Adipocyte (in vitro differentiated cells): ENCODE measurements at places on chromosomes 16 and 17.

GRCh38 chr17:63190821-63191370, 224.9 kb downstream of the TANC2 start:
- DNase-seq, result no peak

DNA sequence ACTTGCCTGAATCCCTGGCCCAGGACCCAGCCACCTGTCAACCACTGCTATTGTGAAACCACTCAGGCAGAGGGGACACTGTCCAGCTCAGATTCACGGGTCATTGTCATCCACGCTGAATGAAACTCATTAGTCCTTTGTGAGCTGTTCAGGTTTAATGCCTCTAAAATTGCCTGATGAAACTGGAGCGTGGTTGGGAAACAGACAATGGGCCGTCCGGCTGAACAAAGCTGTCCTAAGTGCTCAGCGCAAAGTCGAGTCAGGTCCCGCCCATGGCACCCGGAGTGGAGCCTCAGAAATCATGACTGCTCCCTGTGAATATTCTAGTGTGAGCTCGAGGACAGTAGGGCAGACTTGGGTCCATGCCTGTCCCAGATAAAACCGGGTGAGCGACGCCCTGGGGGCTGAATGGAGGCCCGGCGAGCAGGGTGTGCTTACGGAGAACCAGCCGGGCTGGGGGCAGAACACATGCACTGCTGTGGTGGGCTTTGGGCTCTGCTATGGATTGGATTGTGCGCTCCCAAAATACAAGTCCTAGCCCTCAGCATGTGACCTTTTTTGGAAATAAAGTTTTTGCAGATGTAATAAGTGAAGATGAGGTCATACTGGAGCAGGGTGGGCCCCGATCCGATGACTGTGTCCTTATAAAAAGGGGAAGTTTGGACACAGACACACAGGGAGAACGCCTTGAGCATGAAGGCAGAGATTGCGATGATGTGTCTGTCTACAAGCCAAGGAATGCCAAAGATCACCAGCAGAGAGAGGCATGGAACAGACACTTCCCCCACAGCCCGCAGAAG, 12.9 kb upstream of the CMIP start:
- DNase-seq, result peak; percentile 62

DNA sequence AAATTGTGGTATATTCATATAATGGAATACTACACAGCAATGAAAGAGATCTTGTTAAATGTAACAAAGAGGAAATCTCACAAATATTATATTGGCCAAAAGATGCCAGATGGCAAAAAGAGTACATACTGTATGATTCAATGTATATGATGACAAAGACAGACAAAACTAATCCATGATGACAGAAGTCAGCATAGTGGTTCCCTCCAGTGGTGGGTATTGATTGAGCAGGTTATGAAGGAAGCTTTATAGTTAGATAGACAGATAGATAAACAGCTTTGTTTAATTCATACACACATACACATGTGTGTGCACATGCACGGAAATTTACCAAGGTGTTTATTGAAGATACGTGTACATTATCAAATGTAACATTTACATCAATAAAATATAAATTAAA, 74.4 kb upstream of the SMIM36 start:
- no peak for DNase-seq

GRCh38 chr17:83065660-83066542, 13.5 kb upstream of the METRNL start:
- DNase-seq, result no peak

- DNase-seq, result no peak
These were observed 183.2 kb upstream of the HSBP1 start for GRCh38 chr16:83624429-83625120.

DNA sequence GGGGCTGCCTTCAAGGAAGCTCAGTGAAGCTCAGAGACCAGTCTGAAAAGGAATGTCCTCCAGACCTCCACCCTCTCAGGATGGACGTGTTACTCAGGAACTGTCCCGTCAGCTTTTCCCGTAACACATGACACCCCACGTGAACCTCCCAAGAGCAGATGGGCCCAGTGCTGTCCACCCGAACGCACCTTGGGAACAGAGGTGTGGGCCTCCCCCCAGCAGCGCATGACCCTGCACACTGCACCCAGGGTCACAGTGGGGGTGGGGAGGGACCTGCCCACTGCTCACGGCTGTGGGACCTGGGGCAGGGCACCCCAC, 21.9 kb downstream of the SLC7A5 start:
- no peak for DNase-seq

DNA sequence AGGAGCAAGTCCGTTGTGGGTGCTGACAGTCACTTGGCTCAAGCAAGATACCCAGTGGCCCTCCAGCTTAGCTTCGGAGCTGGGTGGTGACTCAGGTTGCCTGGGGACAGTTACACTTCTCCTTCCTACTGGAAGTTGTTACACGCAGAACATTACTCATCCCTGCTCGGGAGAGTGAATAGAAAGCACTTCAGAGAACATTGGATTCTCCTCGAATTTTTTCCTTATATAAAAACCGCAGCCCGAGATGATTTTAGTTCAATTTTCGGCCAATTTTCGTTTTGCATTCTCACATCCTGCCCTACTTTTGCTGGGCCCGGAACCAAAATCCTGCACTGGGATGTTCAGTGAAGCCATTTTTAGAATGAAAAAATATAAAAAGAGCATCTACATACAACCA, 99.7 kb downstream of the ELAC2 start:
- peak; percentile 1 for DNase-seq

- DNase-seq, result no peak
These were observed 30.5 kb downstream of the SEC14L5 start for GRCh38 chr16:4988647-4989046.

DNA sequence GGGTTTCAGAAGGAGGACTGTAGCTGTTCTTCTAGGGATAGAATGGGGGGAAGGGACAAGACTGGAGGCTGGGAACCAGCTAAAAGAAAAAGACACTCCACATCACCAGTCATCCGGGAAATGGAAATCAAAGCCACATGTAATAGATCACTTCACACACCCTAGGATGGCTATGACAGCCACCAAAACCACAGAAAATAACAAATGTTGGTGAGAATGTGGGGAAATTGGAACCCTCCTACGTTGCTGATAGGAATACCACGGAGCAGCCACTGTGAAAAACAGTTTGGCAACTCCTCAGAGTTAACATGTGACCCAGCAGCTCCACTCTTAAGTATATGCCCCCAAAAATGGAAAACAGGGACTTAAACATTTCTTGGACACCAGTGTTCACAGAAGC, 2.3 kb downstream of the TLE7 start:
- no peak for DNase-seq
